ENCODE measurements at places on chromosomes 12 and 14.
A peak's percentile ranks its signal among the peaks of the same experiment; 100 is the strongest.

DNA sequence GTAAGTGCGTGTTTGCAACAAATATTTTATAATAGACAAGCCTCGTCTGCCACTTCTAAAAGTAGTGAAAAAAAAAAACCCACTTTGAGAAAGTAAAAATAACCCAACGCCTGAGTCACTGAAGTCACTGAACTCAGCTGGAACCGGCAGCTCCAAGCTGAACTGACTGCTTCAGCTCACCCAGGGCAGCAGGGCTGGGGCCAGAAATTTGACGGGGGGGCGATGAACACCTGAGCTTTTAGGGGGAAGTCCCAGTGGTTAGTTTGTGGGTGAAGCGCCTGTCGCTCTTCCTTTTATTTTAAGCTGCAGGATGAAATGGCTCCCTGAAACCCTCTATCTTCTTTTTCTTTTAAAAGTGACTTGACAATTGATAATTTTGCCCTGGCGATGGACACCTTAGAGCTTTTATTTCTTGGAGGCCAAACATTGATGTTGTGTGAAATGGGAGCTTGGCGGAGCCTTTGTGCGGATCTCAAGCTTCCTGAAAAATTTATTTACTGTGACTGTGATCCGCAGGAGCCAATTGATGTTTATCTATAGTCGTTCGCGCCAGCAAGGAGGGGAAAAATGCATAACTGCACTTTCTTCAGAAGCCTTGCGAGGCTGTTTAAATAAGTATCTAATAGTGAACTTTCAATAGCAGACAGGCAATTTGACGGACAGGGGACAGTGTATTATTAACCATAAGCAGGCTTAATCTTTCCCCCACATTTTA is 173.2 kb upstream of the MYL2 start:
- no peak for DNase-seq

DNA sequence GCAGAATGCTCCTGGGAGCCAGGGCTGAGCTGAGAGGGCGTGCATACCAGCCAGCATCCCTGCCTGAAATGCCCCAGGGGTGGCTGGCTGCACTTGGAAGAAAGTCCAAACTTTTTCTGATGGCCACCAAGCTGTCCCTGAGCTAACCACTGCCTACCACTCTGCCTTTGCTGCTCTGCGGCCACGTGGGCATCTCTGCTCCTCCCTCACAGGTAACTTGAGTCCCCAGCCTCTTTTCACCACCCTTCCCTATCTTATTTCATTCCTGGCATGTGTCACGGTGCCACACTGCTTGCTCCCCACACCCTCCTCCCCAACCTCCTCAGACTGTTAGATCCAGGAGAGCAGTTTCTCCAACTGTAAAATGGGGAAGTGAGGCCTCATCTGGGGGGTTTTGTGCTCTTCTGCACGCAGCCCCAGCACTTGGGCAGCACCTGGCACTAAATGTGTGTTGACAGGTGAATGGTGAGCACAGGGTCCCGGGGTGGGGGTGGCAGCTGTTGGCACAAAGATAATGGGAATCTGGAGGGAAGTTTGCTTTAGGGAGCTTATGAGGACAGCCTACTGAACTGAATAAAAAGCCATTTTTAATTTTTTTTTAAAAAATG is 113.0 kb downstream of the GLT1D1 start:
- DNase-seq, result no peak

GRCh38 chr12:46210873-46211439 is 57.9 kb downstream of the SLC38A1 start:
- DNase-seq, result no peak

DNA sequence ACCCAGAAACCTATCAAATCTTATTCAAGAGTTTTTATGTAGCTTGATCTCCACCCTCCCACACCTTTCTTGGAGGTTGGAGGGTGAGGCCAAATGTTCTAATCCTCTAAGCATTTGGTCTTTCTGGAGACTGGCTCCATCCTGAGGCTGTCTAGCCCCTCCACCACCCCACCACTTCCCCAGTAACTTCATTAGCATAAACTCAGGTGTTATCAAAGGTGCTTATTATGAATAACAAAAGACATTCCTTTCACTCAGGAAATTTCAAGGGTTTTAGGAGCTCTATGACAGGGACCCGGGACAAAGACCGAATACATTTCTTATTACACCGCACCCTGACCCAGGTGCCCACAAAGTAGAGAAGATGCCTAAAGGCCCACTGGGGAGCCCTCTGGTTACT is 2.8 kb upstream of the TMEM229B start:
- DNase-seq, result no peak

GRCh38 chr12:43501703-43502102 is 50.3 kb downstream of the ADAMTS20 start:
- DNase-seq, result peak; percentile 44
